Posterior vena cava (tissue), 2 donors: ENCODE measurements at places on chromosomes 3 and 15. TPM values are rescaled to one million over a fixed set of nuclear protein-coding genes. Genes with fewer than 3 reads are reported as not detected.

PRSS50 gene
- not detected for total RNA-seq

TMCC1 gene
- total RNA-seq: 47.7 TPM

TRIP4 gene
- 26.2 TPM for total RNA-seq

ATP10A gene
- total RNA-seq: 21.5 TPM

LRRIQ4 gene
- total RNA-seq: not detected
